ENCODE measurements at places on chromosomes 12 and 14.

DNA sequence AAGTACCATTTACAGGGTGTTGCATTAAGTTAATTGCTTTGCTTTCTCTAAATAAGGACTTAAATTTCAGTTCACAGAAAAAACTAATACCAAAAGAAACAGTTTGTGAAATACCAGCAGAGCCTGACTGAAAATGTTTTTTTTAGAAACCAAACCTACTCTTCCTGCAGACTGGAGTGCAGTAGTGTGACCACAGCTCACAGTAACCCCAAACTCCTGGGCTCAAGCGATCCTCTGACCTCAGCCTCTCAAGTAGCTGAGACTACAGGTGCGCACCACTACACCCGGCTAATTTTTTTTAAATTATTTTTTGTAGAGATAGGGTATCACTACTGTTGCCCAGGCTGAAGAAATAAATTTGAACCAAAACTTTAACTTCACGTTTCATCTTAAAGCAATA is 103.5 kb upstream of the PLEKHA5 start:
- no peak for DNase-seq

DNA sequence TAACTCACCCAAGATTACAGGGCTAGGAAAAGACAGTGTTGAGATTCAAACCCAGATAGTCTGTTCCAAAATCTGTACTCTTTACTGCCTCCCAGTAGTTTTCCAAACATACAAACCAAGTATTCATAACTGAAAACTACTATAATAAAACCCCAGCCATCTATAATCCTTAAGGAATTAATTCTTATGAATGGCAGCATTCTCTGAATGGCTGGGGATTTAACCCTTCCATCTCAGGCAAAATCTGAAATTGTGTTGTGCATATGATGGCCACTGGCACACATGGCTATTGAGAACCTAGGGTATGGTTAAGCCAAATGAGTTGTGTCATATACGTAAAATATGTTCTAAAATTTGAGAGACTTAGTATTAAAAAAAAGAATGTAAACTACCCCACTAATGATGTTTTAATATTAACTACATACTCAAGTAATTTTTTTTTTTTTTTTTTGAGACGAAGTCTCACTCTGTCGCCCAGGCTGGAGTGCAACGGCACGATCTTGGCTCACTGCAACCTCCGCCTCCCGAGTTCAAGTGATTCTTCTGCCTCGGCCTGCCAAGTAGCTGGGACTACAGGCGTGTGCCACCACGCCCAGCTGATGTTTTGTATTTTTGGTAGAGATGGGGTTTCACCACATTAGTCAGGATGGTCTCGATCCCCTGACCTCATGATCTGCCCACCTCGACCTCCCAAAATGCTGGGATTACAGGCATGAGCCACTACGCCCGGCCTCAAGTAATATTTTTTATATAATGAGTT is 16.7 kb downstream of the PPP1R13B start:
- DNase-seq = no peak

- no peak for DNase-seq
Observed at GRCh38 chr14:53865711-53866110, 90.9 kb downstream of the BMP4 start.

DNA sequence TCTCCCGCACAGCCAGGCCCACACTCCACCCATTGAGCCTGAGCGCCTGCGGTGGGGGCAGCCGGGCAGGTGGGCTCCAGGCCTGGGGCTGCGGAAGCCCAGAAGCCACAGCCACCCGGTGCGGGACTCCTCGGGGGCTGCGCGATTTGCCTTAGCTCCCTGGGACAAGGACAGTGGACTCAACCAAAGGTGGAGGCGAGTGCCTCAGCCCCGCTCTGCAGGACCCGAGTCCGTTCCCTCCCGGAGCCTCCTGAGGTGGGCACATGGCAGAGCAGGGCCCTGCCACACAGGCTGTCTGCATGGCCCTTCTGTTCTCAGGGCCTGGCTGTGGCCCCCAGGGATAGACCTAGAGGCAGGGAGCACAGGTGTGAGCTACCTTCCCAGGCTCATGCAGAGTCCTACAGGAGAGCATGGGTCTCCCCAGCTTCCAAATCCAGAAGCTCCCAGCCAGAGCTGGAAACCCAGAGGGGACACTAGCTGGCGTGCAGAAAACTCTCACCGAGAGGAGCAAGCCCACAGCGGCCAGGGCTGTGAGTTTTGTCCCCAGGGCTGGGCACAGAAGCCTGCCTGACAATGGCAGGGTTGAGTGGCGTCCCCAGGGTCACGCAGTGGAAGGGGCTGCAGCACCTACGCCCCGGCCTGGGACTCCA is 22.2 kb upstream of the LRTM2 start:
- no peak for DNase-seq

DNA sequence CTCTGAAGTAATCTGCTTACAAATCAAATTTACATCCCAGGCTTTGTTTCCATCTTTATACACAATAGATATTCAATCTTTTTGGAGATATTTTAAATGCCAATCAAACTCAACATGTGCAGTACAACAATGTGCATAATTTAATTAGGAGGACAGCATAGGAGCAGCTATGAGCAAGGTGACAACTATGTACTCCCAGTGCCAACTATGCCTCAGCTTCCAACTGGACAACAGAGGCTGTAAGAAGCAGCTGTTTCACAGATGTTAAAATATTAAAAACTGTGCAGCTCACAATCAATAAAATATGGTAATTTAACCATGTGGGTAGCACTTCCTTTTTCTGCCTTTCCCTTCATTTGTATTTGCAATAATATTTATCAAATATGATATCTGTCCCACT is 99.9 kb downstream of the ST8SIA1 start:
- DNase-seq = peak; percentile 84

DNA sequence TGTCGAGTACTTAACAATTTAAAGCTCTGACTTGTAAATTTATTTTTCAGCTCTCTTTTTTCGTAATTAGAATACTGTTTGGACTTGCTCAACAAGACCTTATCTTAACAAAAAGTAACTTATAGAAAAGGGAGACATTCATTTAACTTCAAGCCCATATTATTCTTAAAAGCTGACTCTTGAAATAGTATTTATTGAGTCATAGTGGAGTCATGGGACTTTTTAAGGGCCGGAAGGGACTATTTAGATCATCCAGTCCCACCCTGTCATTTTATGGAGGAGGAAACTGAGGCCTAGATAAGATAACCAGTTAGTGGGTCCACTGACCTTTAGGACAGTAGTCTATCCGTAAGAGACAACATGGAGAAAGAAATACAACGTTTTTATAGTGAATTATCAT is 1.5 kb downstream of the RAP1B start:
- no peak for DNase-seq

DNA sequence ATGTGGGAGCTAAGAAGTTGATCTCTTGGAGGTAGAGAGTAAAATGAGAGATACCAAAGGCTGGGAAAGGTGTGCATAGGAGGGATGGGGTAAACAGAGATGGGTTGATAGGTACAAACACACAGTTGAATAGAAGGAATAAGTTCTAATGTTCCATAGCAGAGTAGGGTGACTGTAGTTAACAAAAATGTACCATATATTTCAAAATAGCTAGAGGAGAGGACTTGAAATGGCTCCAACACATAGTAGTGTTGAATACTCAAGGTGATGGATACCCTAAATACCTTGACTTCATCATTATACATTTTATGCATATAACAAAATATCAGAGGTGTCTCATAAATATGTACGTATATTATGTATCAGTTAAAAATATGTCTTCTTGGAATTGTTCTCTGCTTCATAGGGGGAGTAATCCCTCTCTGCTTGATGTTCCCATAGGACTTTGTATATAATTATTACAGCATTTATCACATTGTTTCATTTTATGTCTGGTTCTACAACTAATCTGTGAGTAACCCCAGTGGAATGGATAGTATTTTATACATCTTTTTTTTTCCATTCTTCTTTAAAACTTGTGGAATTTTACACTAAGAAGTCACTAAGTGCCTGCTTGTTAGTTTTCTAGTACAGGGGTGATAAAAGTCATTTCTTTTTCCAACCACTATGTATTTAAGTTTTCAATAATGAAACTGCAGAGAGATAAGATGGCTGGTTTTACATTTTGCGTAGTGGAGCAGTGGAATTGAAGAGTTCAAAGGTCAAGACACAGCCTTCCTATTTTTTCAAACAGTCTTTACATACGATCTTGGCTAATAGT is 1940.0 kb upstream of the SEL1L start:
- DNase-seq = peak; percentile 49

DNA sequence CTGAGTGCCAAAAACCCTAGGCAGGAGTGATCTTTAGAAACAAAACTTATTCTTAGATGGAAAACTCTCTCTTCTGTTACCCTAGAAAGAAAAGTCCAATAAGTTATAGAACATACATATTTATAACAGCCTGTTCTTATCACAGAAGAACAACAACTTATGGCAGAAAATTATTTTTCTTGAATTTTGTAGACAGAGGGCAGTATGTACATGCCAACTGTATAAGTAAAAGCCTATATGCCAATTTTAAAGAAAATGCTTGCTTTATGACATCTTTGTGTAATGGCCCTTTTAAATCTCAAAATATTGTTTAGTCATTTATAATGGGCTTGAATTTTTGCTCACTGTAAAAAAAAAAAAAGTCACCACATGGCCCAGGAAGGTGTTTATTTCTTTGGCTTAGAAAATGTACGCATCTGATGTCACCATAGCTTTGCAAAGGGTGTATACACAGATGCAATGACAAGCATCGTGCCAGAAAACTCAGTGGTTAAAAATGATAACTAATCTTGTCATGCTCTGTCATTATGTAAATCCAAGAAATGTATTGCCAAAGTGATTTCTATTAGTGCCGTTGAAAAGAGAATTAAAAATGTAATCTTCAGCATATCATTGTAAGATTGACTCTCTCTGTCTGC is 38.3 kb upstream of the GRIP1 start:
- no peak for DNase-seq

- no peak for DNase-seq
Observed at GRCh38 chr14:75986439-75986765, 839 bp downstream of the IFT43 start.

- DNase-seq = no peak
Observed at GRCh38 chr14:84254290-84254689, 1275.7 kb upstream of the FLRT2 start.

DNA sequence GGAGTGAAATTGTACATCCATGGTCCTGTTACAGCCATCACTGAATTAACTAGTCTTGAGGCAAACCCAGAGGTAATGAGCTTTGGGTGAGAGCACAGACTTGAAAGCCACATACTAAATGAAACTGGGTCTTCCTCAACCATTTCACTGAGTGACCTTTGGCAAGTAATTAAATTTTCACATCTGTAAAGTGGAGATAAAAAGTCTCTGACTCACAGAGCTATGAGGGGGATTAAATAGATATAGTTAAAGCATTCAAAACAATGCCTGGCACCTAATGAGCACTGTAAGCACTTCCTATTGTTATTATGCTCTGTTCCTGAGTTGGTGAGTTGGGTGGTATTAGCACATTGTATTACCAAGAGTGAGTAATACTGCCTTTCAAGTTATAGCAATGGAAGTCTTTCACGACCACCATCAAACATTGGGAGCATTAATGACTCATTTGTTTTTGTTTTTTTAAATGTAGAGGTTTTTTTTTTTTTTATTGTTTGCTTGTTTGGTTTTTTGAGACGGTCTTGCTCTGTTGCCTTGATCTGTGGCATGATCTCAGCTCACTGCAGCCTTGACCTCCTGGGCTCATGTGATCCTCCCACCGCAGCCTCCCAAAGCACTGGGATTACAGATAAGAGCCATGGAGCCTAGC is 12.5 kb upstream of the STRN3 start:
- no peak for DNase-seq

Data from HS-5 (cell line).